NCI-H345 (cell line): ENCODE measurements at places on chromosomes 13 and 19.

- DNase-seq: no peak
Measured at GRCh38 chr13:42270857-42271215, 1.1 kb upstream of the AKAP11 start.

- DNase-seq: no peak
Measured at GRCh38 chr13:72462726-72463125, 264.7 kb downstream of the MZT1 start.

DNA sequence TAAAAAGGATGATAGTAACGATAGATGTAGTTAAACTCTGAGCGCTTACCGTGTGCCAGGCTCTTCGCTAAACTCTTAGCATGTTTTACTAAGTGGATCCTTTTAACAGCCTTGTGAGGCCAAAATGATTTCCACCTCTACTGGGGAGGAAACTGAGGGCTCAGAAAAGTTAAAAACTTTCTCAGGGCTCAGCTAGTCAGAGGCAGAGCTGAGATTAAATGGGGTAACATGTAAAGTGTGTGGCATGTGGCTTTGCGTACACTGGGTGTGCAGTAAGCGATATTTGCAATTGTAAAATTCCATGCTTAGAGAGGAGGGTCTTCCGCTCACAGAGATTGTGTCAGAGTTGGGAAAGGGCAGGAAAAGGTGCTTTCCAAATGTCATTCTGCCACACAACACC, 1.7 kb downstream of the U2AF2 start:
- no peak for DNase-seq

- no peak for DNase-seq
Measured at GRCh38 chr13:67515895-67516294, 285.8 kb upstream of the PCDH9 start.

GRCh38 chr13:98184792-98185191, 7.7 kb upstream of the RNF113B start:
- DNase-seq: no peak

- no peak for DNase-seq
Measured at GRCh38 chr19:54307389-54308020, 5.5 kb downstream of the LILRA5 start.

GRCh38 chr19:17184371-17184841, 30.8 kb upstream of the USE1 start:
- no peak for DNase-seq

DNA sequence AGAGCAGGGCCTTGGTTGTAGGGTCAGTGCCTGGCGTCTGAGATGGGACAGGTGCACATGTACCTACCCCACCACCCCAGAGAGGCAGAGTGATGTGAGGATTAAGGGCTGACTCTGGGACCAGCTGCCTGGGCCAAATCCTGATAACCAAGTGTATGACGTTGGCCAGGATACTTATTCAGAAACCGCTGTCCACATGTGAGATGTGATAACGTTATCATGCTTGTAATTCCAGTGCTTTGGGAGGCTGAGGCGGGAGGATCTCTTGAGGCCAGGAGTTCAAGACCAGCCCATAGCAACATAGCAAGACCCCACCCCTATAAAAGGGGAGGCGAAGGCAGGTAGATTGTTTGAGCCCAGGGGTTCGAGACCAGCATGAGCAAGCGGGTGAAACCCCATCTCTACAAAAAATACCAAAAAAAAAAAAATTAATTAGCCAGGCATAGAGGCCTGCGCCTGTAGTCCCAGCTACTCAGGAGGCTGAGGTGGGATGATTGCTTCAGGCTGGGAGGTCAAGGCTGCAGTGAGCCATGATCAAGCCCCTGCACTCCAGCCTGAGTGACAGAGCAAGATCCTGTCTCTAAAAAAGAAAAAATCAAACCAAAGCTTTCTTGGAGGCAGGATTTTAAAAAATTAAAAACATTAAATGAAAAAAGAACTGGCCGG, 10.0 kb downstream of the ADGRE5 start:
- no peak for DNase-seq

DNA sequence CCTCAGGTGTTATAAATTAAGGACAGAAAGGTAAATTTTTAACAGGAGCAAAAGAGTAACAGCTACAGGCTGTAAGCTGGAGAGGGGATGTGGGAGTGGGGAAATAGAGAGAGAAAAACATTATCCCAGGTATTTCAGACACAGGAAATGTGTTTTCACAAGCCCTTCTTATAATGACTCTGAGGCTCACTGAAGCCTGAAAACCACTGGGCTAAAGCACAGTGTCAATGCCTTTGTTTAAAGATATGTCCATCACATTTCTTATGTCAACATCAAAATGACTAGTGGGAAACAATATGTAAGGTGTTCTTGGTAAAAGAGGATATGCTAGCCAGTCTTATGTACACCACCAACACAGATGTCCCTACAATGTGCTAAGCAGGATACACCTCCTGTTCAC, 365.9 kb downstream of the FGF14 start:
- DNase-seq: peak; percentile 86

GRCh38 chr13:94712812-94713560, 641 bp upstream of the SOX21 start:
- peak; percentile 86 for DNase-seq

- DNase-seq: no peak
Measured at GRCh38 chr19:48512504-48513288, 1.1 kb upstream of the LMTK3 start.

- DNase-seq: no peak
Measured at GRCh38 chr13:40406405-40407120, 259.9 kb downstream of the FOXO1 start.

DNA sequence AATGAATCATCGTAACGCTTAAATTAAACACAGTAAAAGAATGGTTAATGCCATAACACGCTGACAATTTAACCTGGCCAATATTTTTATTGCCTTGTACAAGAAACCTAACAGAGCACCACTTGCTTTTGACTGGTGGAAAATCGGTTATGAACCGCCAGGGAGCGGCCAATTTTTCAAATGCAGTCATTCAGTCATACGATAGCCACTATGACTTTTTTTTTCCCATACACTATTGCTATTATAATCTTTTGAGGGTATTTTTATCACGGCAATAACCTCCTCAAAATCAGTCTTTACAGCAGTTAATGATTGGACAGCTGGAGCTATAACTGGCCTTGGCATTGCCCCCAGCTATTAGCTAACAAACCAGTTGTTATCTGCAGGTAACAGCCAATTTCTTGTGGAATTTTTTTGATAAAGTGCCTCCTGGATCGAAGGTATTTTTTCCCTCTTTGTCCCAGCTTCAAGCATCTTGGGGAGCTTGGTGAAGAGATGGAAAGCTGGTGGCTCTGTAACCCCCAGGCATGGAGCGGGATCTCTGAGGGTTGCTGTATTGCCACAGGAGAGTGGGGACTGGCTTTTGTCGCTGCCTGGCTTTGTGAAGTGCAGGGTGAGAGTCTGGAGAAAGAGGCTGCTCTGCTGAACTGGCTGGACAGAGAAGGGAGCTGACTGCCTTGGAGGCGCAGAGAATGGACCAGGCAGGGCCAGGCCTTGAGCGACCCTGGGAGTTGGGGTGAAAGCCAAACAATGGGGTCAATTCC, 198.4 kb upstream of the ZNF536 start:
- DNase-seq: no peak

DNA sequence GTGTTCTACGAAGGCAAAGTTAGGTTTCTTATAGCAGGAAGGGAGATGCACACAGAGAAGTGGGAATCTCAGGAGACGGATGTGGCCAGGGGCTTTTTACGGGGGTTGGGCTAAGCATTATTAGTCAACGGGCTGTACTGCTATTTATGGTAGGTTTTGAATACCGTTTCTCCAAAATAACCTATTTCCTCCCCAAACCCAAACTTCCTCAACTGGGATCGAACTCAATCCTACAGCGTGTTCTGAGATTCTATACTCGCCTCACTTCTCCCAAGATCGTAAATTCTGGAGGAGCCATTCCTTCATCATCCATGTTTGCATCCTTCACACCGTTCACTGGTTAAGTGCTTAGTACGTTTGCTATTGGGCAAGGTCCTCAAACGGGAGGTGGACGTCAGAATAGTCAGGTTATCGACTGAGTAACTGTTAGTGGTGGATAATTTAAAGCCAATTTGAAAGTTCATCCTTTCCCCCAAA, 1.2 kb upstream of the TRIM13 start:
- no peak for DNase-seq

- no peak for DNase-seq
Measured at GRCh38 chr19:33559996-33560395, 38.4 kb upstream of the PEPD start.

- no peak for DNase-seq
Measured at GRCh38 chr13:75806117-75806516, 170.0 kb downstream of the LMO7 start.

GRCh38 chr19:28864024-28864503, 348.9 kb downstream of the UQCRFS1 start:
- DNase-seq: peak; percentile 85

GRCh38 chr13:39347926-39348901, 254.8 kb downstream of the LHFPL6 start:
- DNase-seq: peak; percentile 85

DNA sequence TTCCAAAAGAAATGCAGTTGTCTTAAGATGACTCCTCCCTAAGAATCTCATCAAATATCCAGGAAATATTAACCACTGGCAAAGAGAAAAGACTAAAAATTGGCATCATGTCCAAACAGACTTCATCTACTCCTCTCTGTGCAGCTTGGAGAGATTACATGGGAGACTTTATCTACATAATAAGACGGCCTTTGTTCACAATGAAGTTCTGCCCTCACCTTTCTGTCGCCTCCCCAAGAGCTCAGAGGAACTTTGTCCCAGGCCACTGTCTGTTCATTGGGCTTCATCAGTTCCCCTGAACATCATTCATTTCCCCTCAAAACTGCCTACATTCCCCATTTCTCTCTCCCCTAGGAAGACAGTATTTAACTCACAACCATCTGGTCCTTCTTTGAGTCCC, 22.4 kb upstream of the MRI1 start:
- no peak for DNase-seq

- peak; percentile 33 for DNase-seq
Measured at GRCh38 chr19:29741776-29742175, 26.7 kb upstream of the C19orf12 start.

DNA sequence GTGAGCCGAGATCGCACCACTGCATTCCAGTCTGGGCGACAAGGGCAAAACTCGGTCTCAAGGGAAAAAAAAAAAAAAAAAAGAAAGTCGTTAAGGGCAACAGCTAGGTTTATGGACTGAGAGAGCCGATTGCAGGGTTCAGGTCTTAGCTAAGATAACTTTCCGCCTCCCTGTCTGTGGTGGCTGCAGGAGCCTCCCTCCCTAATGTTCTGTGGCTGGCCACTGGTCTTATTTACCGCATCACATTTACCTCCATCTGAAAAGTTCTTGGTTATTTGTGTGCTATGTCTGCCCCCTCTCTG, 722 bp upstream of the CRTC1 start:
- no peak for DNase-seq

- no peak for DNase-seq
Measured at GRCh38 chr19:27955485-27956480, 1257.2 kb downstream of the UQCRFS1 start.

GRCh38 chr19:42374826-42375376, 15.2 kb downstream of the CNFN start:
- no peak for DNase-seq

GRCh38 chr13:113770441-113770840, 11.4 kb downstream of the TMEM255B start:
- no peak for DNase-seq

DNA sequence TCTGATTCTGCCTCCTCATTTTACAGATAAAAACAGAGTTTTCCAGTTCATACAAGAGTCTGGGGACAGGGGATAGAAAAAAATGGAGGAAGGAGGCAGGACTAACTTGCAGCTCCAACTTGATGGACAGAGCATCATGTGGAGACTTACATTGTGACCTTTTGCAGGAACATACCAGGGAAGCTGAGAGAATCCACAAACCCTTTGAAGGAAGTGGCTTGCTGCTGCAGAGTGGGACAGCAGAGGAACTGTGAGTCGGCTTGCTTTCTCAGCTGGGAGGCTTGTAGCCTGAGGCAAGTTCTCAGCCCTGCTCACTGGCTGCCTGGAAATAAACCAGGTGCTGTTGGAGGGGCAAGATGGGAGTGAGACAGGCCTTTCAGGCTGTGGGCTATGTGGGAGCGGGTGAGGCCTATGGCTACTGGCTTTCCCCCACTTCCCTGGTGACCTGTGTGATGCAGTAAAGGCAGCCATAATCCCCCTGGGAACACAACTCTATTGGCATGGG, 614.4 kb downstream of the KCTD12 start:
- no peak for DNase-seq

- DNase-seq: no peak
Measured at GRCh38 chr13:77377016-77377415, 50.1 kb upstream of the MYCBP2 start.

GRCh38 chr19:49558591-49558990, 21.8 kb downstream of the NOSIP start:
- no peak for DNase-seq

GRCh38 chr13:61795580-61795979, 379.9 kb upstream of the PCDH20 start:
- no peak for DNase-seq

DNA sequence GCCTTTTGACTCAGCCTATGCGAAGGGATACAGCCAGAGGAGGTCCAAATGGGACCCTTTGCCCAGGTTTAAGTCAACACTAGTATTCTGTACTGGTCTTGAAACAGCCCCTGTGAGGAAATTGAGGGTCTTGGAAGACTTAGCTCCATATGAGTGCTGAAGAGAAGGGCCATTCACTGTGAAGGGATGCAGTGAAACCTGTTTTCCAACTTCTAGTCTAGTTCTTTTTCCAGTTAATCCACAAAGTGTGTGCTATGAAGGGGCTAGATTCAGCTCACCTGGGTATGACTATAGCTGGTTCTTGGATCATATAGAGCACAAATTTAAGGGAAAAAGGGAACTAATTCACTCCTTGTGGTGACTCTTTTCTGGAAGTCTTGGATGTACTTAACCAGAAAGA, 4.0 kb downstream of the ZBTB32 start:
- DNase-seq: no peak

DNA sequence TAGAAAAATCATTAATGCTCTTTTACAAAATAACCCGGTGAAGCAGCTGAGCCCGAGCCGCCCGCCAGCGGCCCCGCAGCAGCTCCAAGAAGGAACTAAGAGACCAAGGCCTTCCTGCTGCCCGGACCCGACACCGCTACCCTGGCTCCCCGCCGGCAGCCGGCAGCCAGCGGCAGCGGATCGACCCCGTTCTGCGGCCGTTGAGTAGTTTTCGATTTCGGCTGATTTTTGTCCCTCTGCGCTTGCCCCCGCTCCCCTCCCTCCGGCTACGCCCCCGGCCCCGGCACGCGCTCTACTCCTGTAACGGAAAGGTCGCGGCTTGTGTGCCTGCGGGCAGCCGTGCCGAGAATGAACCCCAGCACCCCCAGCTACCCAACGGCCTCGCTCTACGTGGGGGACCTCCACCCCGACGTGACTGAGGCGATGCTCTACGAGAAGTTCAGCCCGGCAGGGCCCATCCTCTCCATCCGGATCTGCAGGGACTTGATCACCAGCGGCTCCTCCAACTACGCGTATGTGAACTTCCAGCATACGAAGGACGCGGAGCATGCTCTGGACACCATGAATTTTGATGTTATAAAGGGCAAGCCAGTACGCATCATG, at the start of gene PABPC3:
TSS of gene PABPC3 (plus strand) at position 286 of the 603 bp plus-strand sequence. CDS start at position 349, 63 bp downstream.
- no peak for DNase-seq

- peak; percentile 48 for DNase-seq
Measured at GRCh38 chr19:1566392-1567115, 1.6 kb downstream of the MEX3D start.

- DNase-seq: no peak
Measured at GRCh38 chr13:112184851-112185371, 118.0 kb downstream of the SOX1 start.
